ENCODE measurements at places on chromosomes 5 and 9.

GRCh38 chr9:111944241-111944866 lies 47.7 kb downstream of the UGCG start:
- no peak for DNase-seq
- H3K4me3 ChIP-seq = no peak overlapping the region
- H3K27ac ChIP-seq = no peak overlapping the region
- H3K27me3 ChIP-seq = no peaks in the 10 kb centered on the region
- no peaks in the 10 kb centered on the region for H3K4me1 ChIP-seq
- no peaks in the 10 kb centered on the region for H3K36me3 ChIP-seq

DNA sequence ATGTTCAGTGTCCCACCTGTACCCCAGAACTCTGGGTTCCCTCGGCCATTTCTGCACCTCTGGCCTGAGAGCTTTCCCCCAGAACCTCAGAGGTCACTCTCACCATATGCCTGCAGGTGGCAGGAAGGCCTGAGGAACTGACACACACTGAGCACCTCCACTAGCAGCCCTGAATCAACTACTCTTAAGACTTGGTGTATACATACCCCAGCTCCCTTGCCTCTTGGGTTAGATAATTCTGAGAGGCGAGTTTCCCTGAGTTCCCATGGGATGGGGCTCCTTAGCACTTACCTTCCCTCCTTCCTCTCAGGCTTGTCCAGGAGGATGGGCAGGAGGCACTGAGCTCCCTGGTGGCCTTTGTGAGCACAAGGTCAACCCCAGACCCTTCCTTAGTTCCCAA lies 86.1 kb downstream of the HSD17B3 start:
- H3K27me3 ChIP-seq = peaks cover 7% of the 10 kb centered on the region
- H3K4me1 ChIP-seq = no peaks in the 10 kb centered on the region
- no peaks in the 10 kb centered on the region for H3K36me3 ChIP-seq
- no peak overlapping the region for H3K4me3 ChIP-seq
- no peak overlapping the region for H3K27ac ChIP-seq

DNA sequence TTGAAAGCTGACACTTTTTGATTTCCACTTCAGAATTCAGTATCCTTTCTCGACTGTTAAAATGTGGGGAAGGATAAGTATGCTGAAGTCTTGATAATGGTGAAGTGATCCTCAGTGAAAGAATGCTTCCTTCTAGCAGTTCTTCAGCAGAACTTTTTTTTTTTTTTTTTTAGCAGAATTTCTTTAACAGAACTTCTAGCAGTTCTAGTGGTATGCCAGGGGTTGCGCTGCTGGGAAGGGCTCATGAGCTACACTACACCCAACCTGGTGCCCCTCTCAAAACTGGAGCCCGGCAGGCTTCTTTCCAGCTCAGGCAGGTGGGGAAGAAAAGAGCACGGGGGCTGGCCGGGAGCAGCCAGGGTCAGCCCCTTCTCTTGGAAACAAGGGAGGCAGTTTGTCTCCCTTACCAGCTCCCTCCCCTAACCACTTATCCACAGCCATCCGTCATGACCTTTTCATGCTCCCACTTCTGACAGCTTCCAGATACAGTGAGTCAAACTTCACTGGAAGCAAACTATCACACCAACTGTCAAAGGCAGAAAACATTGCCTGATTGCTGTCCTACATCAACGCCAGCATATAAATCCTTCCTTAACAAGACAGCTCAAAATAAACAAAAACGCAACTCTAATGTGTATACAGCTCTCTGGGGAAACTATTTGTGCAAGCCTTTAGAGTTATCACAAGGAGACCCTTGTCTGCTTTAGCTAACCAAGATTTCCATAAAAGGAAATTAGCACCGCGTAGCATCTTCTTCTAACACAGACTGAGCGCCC lies 211.5 kb downstream of the GAPVD1 start:
- no peak for DNase-seq
- H3K27ac ChIP-seq = no peak overlapping the region
- H3K36me3 ChIP-seq = no peaks in the 10 kb centered on the region
- no peaks in the 10 kb centered on the region for H3K27me3 ChIP-seq
- H3K4me3 ChIP-seq = no peak overlapping the region

GRCh38 chr5:35926389-35927051 lies 11.9 kb downstream of the CAPSL start:
- no peak overlapping the region for H3K4me3 ChIP-seq
- no peaks in the 10 kb centered on the region for H3K4me1 ChIP-seq
- DNase-seq = no peak
- H3K27ac ChIP-seq = no peak overlapping the region

GRCh38 chr9:108905494-108905893 lies 28.4 kb downstream of the ELP1 start:
- no peaks in the 10 kb centered on the region for H3K4me1 ChIP-seq
- no peak overlapping the region for H3K27ac ChIP-seq
- peaks cover 49% of the 10 kb centered on the region for H3K36me3 ChIP-seq

DNA sequence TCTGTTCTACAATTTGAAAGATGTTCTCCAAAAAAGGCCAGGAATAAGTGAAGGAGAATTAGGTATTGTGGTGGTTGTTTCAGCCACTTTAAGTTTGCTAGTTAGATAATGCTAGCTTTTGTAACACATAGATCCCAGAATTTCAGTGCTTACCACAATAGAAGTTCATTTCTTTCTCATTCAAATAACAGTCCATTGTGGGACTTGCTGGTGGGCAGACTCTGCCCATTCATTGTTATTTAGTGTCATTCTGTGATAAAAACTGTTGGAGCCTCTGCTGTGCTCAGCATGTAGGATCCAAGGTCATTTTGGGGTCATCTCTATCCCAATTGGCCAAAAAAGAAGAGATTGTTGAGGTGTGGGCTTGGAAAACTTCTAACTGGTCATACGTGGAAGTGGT lies 106.8 kb downstream of the CCDC192 start:
- peaks cover 9% of the 10 kb centered on the region for H3K4me1 ChIP-seq
- no peak overlapping the region for H3K27ac ChIP-seq
- no peaks in the 10 kb centered on the region for H3K36me3 ChIP-seq
- H3K27me3 ChIP-seq = no peaks in the 10 kb centered on the region
- no peak for DNase-seq
- no peak overlapping the region for H3K4me3 ChIP-seq

Data from H1 (cell line).